ENCODE measurements at places on chromosomes 11 and 22. TPM values are rescaled to one million over a fixed set of nuclear protein-coding genes. Genes with fewer than 3 reads are reported as not detected.

DNA sequence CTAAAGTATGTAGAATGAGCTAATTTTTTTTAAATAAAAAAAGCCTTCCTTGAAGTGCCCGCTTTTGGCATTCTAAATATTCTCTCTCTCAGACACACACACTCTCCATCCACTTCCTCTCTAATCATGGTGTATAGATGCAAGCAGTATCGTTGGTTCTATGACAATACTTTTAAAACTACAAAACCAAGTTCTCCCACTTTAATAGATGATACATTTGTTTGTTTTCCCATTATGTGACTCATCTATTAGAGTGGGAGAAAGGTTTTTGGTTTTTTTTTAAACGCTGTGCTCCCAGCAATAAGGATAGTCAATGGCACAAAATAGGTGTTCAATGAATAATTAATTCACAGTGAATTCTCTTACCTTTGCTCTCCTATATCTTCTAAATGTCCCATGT is 44.6 kb downstream of the FZD4 start:
- DNase-seq, result no peak

- DNase-seq, result no peak
These were observed 13.3 kb downstream of the PATZ1 start for GRCh38 chr22:31332886-31333285.

- DNase-seq, result no peak
These were observed 37.3 kb downstream of the PHF21B start for GRCh38 chr22:44972363-44973083.

GRCh38 chr11:115939731-115940421 is 435.7 kb upstream of the CADM1 start:
- DNase-seq, result no peak

DNA sequence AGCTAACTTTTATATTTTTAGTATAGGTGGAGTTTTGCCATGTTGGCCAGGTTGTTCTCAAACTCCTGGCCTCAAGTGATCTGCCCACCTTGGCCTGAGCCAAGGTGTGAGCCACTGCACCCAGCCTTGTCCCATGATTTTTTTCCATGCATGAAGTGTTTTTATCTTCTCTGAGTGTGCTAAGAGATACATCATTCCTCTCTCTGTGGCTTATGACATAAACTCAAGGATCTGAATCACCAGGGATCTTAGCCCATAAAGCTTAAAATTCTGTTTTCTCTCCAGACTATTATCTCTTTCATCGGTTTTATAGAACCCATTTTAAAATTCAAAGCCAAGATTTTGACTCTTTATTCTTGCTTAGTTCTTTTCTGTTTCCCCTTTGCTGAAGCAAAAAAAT is 48.4 kb upstream of the C11orf58 start:
- no peak for DNase-seq

- DNase-seq, result no peak
These were observed 10.9 kb downstream of the PRCP start for GRCh38 chr11:82889133-82890001.

DNA sequence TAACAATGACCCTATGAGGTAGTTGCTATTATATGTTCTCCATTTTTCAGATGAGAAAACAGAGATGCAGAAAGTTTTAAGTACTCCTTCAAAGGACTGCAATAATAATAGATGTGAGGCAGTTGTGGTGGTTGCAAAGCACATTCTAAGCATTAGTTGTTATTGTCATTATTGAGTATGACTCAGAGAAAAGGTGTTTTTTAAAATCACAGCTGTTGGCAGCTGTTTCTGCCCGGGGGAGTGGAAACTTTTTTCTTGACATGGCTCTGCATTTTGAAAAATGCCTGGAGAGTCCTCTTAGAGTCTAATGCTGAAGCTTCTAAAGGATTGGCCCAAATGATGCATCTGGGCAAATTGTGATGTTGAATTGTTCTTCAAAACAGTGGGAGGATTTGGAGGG is 244.5 kb upstream of the MPPED2 start:
- DNase-seq, result no peak

DNA sequence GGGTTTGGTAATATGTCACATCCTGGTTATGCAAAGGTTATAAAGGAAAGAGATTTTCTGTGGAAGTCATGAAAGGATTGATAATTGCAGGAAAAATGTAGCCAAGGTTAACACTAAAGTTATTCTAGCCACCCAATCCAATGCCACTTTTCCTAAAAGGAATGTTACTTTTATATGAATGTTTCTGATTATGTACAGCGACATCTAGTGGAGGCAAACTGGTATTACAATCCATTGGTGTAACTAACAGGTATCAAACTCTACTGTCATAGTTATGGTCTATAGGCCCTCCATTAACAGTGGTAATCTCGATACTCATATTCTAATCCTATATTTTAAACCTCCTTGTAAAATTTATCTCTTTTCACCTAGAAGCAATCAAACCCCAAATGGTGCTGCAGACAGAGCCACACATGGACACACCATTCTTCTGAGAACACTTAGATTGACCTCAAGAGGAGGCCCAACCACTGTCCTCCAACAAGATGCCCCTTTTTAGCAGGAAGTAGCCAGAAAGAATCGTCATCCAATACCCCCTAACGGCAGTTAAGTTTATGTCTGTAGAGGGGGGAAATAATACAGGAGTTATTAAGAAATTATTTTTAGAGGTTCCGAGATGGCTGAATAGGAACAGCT is 74.9 kb upstream of the RAG2 start:
- no peak for DNase-seq

The DCHS1 gene
- polyA plus RNA-seq, result 7.3 TPM

The C11orf87 gene
- 0.11 TPM for polyA plus RNA-seq

The PGA5 gene
- not detected for polyA plus RNA-seq

The KRTAP5-4 gene
- not detected for polyA plus RNA-seq

The PATE4 gene
- not detected for polyA plus RNA-seq

The SMTNL1 gene
- not detected for polyA plus RNA-seq
